ENCODE measurements at places on chromosomes 3 and 15.

- peak; percentile 46 for DNase-seq
Measured at GRCh38 chr3:195030791-195031321, 240.1 kb downstream of the XXYLT1 start.

- DNase-seq, result no peak
Measured at GRCh38 chr3:46222435-46223161, 14.5 kb upstream of the CCR1 start.

- no peak for DNase-seq
Measured at GRCh38 chr3:55854494-55854893, 367.4 kb upstream of the WNT5A start.

DNA sequence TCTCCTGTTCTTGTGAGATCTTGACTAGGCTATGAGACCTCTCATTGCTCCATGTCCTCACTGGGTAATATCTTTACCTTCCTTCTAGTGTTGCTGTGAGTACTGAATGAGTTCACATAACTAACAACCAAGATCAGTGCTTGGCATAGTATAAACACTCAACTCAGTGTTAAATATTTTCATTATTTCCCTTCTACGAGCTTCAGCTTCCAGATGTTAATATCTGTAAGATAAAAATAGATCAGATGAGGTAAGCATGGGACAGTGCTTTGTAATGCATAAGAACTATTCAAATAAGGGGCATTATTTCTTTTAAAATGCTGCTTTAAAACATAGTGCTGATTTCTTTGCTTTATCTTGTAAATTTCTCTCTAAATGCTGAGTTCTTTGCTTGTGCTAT, 130.8 kb downstream of the DIPK2A start:
- DNase-seq, result no peak

DNA sequence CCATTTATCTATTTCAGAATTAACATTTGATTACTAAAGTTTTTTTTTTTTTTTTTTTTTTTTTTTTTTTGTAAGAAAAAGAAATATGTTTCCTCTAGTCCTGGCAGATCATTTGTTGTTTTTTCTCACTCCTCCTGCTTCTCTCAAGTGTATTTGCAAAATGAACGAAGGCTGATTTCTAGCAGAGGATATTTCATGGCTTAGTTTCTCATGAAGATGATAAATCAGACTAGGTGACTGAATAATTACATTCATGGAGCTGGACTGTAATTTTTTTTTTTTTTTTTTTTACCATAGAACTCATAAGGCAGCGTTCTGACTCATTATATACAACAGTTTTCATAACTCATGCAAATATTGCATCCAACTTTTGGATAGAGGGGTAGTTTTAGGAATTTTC, 332.5 kb upstream of the SEMA6D start:
- DNase-seq, result no peak

DNA sequence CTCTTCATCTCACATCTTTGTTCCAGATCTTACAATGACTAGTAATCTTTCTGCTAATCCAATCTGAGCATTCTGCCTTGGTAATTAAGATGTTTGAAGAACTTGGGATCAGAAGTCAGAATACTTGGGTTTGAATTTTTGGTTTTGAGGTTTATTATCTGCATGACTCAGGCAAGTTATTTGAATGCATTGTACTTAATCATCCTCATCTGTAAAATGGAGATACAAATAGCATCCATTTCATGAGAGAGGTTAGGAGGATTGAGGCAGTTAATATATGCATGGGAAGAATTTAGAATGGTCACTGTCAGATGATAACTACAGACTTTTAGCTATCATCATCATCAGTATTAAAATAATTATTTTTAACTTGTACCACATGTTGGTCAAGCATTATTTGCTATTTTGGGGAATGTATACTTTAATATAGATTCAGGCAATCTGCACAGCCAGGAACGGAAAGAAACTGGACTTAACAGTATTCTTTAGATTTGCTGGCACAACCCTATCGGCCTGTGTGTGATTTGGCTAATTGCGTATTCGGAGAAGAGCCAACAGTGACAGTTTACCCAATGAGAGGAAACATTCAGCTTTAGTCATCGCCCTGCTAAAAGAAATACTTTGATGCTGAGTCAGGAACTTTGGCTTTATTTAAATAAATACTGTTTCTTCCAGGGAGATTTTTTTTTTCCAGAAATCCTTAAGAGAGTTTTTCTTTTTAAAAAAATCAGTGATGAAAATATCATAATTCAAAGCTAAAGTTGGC, 600.0 kb downstream of the ROBO1 start:
- DNase-seq, result no peak

DNA sequence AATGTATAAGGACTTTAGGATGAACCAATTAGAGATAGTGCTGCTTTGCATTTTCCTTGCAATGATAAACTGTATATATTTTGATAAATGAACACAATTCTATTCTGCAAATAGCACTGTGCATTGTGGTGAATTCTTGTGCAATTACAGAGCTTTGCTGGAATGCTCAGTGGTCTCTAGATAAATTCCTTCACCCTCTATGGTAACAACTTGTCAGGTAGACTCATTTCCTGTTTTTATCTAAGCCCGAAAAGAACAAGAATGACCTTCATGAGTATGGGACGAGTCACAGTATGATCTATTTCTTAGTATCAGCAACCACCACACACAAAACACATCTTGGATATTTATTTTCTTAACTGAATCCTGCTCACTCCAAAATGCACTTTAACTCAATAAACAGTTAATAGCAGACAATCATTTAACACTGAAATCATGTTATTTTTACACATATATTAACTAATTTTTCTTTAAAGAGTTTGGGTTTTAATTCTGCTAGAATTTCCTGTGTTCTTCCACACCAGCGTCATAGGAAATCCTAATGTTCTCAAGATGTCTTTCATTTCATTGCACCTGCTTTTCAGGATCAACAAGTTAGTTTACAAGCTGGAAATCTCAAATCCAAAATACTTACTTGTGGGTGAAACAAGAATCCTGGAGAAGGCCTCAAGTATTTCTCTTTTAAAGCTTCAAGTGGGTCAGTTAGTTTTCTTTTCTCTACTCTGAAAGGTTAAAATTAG, 551.2 kb downstream of the MECOM start:
- DNase-seq, result no peak

DNA sequence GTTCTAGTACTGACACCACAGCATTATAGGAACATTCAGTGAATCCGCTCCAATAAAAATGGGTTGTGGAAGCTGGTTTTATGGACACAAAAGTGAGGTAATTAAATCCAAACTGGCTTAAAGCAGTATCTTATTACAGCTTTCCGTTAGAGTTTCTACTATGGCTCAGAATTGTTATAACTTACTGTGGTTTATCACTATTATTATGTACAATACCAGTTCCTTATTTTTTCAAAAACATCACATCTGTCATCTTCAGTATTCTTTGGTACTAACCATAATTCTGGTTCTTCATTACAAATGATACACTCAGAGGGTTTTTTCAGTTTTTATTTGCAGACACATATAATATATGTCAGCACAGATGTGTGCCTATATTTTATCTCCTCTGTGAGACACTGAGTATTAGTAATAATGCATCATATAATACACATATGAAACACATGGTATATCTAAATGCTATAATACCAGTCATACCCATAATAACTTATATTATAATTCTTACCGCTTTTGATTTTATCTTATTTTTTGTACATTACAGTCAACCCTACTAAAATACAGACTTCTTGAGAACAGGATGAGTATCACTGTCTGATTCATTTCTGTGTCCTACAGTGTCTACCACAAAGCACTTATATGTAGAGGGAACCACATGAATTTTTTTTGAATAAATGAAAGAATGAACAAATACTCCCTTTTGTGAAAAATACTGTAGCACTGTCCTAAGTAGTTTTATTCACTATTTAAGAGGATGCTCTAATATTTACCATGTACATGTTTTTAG, 39.0 kb downstream of the CMSS1 start:
- DNase-seq, result no peak
